ENCODE measurements at places on chromosomes 6 and 20.
A peak's percentile ranks its signal among the peaks of the same experiment; 100 is the strongest.

DNA sequence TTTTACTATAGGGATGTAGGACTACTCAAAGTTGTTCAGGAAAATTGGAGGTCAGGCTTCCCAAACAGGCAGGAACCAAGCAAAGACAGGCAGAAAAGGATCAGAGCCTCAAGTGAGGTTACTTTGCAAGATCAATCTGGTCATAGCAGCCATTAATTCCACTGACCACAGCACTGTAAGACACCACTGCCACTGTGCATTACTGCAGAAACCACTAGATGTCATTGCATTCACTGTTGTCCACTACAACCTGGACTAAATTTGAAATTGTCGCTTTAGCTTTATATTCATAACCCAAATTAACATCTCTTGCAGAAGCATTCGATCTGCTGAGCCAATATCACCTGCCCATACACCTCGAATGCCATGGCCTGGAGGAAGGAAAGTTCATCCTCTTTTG, 126.9 kb upstream of the UFL1 start:
- DNase-seq: no peak

GRCh38 chr6:110217266-110217665, 37.0 kb downstream of the CDC40 start:
- no peak for DNase-seq

- no peak for DNase-seq
Measured at GRCh38 chr6:113755449-113756289, 101.5 kb upstream of the MARCKS start.

- peak; percentile 39 for DNase-seq
Measured at GRCh38 chr20:49989234-49990065, 6.7 kb downstream of the SNAI1 start.

GRCh38 chr20:1370548-1371110, 22.2 kb downstream of the FKBP1A start:
- no peak for DNase-seq

DNA sequence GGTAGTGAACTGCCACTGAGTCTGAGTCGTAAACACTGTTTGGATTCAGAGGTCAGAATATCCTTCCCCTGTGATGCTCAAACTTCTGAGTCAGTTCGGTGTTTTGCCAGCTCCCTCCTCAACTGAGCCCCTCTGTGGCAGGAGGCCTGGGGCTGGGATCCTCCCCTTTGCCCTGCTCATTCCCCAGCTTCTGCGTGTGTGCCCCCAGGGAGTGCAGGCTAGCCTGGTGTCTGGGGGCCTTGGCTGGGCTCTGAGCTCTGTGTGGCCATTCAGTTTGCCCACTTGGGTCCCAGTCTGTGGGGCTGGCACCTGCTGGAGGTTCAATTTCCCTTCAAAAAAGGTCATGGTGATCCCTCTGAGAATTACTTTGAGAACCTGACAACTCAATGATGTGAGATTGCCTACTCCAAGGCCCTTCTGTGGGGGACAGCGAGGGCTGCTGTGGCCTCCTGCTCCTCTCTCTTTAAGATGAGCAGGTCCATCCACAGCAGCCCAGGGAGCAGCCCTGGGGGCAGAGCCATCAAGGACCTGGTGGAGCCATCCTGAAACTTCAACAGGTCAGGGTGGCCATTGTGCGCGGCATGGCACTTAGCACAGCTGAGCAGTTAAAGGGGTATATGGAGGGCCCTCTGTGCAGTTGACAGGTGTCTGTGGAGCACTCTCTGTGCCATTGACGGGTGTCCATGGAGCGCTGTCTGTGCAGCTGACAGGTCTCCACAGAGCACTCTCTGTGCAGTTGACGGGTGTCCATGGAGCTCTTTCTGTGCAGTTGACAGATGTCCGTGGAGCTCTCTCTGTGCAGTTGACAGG, 147.2 kb downstream of the SYCP2 start:
- DNase-seq: no peak

DNA sequence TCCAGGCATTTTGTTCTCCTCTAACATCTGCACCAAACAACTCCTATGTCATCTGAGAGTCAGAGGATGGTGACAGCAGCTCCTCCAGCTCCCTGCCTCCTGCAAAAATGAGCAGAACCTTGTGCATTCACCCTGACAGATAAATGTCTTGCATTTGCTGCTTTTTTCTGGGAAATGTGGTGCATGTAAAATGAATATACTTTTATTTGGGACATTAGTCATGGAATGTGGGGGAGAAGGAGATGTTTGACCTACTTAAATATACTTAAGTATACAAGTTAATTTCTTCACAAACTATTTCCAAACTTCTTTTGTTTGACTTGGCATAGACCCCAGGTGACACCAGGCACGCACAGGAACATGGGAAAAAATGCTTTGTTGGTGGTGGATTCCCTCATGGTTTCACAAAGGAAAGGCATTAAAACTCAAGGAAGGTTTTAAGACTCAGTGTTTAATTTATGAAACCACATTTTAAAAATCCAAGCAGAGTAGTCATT, 181.8 kb upstream of the MCHR2 start:
- DNase-seq: no peak

- DNase-seq: no peak
Measured at GRCh38 chr6:73727114-73727513, 31.1 kb downstream of the CD109 start.

GRCh38 chr6:4256969-4257368, 121.6 kb upstream of the ECI2 start:
- no peak for DNase-seq

- DNase-seq: no peak
Measured at GRCh38 chr6:149112976-149113375, 204.5 kb upstream of the TAB2 start.

- no peak for DNase-seq
Measured at GRCh38 chr20:45425561-45425960, 9.6 kb downstream of the PIGT start.

GRCh38 chr6:138570725-138571029, 71.4 kb upstream of the NHSL1 start:
- no peak for DNase-seq

DNA sequence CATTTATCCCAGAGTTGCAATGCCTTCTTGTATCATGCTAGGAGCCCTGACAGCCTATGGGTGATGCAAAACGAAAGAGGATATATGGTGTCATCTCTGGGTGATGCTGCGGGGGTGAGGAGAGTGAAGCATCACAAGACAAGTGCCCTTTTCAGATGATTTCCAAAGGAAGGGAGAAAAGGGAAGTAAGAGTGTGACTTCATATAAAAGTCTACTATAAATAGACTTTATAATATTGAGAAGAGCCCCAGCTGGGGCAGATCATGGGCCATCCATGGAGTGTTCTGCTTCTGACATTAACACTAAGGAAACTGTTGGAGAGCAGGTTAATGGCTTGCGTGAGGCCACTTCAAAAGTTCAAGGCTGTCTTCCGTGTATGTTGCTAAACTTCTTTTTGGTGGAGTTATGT, 4.4 kb downstream of the CD83 start:
- DNase-seq: peak; percentile 99

DNA sequence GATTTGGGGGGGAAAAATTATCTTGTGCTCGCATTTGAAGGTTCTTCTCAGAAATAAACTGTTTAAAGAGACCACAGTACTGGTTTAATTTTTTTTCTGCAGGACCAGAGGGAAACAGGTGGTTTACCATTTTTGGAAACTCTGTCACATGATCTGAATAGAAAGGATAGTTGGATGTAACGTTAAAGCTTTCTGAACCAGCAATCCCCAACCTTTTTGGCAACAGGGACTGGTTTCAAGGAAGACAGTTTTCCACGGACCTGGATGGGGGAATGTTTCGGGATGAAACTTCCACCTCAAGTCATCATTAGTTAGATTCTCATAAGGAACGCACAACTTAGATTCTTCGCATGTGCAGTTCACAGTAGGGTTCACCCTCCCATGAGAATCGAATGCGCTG, 50.4 kb downstream of the MCM8 start:
- DNase-seq: no peak

- DNase-seq: peak; percentile 11
Measured at GRCh38 chr20:878511-879307, 37.4 kb downstream of the ANGPT4 start.
